Right renal pelvis (tissue), 4 donors: ENCODE measurements at places on chromosomes 1 and 21.

- DNase-seq, result no peak
Observed at GRCh38 chr1:67441183-67441582, 11.0 kb upstream of the SERBP1 start.

GRCh38 chr1:115262886-115263285, 75.2 kb downstream of the NGF start:
- DNase-seq, result no peak

DNA sequence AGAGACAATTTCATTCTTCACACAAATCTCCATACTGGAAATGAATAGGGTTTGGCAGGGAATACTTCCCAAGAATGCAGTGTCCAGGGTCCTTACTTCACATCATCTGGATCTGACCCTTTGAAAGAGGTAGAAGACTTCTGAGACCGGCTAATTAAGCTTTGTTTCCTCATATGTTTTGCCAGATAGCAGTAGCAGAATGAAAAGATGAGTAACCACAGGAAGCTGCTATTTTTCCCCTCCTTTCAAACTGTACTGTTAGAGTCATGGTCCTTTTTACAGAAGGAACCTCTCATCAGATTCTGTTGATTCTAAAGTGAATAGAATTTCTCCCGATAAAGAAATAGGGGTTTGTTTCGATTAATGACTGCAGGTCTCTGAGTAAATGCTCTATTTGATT, 1.4 kb upstream of the OLFML3 start:
- no peak for DNase-seq

DNA sequence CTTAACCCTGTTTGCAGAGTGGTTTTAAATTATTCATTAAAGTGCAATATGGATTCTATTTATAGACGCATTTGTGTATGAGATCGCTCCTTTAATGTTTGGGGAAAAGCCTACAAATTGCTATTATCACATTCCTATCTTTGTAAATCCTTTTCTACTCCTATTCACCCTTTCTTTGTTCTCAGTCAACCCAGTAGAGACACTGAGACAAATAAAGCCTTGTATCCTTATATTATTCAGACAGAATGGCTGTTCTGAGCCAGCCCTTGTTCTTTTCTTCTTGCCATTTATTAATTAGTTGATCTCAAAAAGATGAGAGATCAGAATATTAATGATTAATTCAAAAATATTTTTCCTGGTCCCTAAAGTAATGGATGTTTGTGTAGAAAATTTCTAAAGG, 8.4 kb downstream of the PCBP3 start:
- no peak for DNase-seq

DNA sequence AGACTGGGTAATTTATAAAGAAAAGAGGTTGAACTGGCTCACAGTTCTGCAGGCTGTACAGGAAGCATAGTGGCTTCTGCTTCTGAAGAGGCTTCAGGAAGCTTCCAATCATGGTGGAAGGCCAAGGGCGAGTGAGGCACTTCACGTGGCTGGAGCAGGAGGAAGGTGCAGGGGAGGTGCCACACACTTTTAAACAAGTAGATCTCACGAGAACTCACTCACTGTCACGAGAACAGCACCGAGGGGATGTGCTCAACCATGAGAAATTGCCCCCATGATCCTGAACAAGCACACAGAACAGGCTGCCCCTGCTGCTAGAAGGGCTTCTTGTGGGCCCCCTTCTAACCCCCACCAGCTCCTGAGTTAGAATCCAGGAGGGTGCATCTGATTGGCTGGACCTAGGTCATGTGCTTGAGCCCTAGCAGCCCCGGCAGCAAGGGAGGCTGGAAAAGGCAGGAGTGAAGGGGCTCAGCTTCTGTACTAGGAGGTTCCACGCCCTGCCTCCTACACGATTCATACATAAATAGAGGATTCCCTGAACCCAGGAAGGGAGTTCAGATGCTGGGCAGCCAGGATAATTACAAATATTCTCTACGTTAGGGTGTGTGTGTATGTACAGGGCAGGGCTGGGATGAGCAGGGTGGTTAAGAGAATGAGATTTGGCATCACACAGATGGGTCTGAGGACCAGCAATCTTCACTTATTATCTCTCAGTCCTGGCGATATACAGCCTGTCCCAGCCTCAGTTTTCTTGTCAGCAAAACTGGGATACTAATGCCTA, 72.8 kb upstream of the ATP5PO start:
- DNase-seq, result no peak

DNA sequence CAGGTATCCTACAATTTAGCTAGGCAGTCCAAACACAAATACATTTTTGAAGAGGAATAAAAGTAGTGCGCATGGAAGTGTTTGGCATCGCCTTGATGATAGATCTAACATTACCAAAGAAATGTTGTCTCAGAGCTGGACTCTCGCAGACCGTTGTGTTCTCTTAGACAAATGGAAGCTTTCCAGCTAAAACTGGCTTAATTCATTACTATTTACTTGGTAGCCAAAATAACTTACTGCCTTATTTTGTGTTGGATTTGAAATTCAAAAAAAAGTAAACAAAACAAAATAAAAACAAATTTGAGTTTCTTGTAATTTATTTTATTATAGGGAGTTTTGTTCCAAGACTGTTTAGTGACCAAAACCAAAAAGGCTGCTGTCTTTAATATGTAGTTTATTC, 51.6 kb downstream of the PDE4B start:
- DNase-seq, result no peak

GRCh38 chr1:58432851-58433668, 113.5 kb downstream of the OMA1 start:
- DNase-seq, result peak; percentile 77

GRCh38 chr1:44284184-44284583, 70.9 kb downstream of the ERI3 start:
- no peak for DNase-seq

GRCh38 chr1:4880626-4881025, 226.2 kb downstream of the AJAP1 start:
- DNase-seq, result no peak

- DNase-seq, result no peak
Observed at GRCh38 chr1:168637350-168637991, 61.1 kb downstream of the XCL1 start.

- no peak for DNase-seq
Observed at GRCh38 chr1:212982430-212983152, 32.2 kb downstream of the VASH2 start.

- no peak for DNase-seq
Observed at GRCh38 chr1:119008483-119009311, 20.6 kb upstream of the TBX15 start.

GRCh38 chr1:208137193-208137592, 107.0 kb downstream of the PLXNA2 start:
- DNase-seq, result no peak
